ENCODE measurements at places on chromosomes 5 and 9. TPM values are rescaled to one million over a fixed set of nuclear protein-coding genes. Genes with fewer than 3 reads are reported as not detected.

Gene FOXD4L6
- not detected for total RNA-seq

Gene TCF7
- total RNA-seq, result 1.5 TPM

Gene LCN9
- total RNA-seq, result not detected

Gene SLC45A2
- total RNA-seq, result not detected

Gene PKD2L2
- total RNA-seq, result not detected

Gene PFN3
- total RNA-seq, result not detected

Gene MIER3
- total RNA-seq, result 47.1 TPM

Gene DDX4
- total RNA-seq, result not detected

Gene NRARP
- not detected for total RNA-seq

Gene SKP2
- 84.5 TPM for total RNA-seq

Gene PAX5
- total RNA-seq, result not detected

Gene OLFML2A
- total RNA-seq, result 5.5 TPM
